Urinary bladder (tissue), 4 donors: ENCODE measurements at places on chromosomes 6 and 20.

DNA sequence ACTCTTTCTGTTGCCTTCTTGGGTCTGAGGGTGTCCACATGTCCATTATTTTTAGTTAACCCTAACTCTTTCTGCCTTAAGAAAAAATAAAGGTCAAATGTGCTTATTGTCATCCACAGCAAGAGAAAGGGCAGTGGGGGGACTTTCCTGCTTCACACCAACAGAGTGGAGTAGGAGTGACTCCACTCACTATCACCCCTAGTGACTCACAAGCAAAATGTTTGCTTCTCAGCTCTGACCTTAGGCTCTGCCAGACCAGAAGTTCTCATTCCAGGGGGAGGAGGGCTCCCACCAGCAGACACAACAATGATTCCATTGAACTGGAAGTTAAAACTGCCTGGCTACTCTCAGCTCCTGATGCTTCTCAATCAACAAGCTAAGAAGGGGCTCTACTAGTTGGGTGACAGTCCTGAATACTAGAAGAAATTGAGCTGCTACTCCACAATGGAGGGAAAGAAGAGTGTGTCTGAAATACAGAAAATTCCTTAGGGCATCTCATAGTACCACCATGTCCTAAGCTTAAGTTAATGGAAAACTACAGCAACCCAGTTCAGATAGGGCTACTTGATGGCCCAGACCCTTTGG, 83.9 kb upstream of the AFDN start:
- DNase-seq: no peak

DNA sequence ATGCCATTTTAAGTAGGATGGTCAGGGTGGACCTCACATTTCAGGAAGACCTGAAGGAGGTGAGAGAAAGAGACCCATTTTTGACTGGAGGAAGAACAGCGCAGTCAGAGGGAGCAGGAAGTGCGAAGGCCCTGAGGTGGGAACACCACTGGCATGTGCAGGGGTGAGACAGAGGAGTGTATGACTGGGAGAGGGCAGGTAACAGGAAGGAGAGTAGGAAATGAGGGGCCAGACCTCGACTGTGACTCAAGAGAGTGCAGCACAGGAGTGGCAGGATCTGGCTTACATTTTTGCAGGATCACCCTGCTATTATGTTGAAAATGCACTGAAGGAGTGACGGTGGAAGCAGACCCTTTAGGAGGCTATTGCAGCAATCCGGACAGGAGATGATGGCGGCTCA, 117.7 kb upstream of the CDYL start:
- no peak for DNase-seq

- DNase-seq: no peak
Observed at GRCh38 chr6:129059650-129060049, 176.7 kb downstream of the LAMA2 start.

- no peak for DNase-seq
Observed at GRCh38 chr6:168300975-168301647, 18.5 kb downstream of the DACT2 start.

- DNase-seq: no peak
Observed at GRCh38 chr6:133542056-133542821, 301.1 kb downstream of the EYA4 start.

- DNase-seq: no peak
Observed at GRCh38 chr20:631101-631500, 21.0 kb upstream of the TCF15 start.

DNA sequence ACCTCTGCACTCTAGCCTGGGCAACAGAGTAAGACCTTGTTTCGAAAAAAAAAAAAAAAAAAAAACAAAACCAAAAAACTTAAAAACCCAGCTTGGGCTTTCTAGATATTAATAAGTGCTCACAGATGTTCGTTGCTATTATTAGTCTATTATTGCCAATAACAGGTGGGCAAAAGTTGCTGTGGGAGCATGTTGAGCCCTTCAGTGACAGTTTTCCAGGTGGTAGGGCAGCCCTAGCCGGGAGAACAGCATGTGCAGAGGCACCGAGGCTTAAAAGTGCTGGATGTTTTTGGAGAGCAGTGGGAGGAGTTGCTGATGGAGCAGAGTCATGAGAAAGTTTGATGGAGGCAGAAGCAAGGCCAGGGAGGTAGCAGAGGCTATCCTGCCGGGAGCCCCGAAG, 4.4 kb downstream of the PPP1R16B start:
- DNase-seq: no peak

GRCh38 chr20:47781632-47782031, 3.6 kb downstream of the SULF2 start:
- no peak for DNase-seq

DNA sequence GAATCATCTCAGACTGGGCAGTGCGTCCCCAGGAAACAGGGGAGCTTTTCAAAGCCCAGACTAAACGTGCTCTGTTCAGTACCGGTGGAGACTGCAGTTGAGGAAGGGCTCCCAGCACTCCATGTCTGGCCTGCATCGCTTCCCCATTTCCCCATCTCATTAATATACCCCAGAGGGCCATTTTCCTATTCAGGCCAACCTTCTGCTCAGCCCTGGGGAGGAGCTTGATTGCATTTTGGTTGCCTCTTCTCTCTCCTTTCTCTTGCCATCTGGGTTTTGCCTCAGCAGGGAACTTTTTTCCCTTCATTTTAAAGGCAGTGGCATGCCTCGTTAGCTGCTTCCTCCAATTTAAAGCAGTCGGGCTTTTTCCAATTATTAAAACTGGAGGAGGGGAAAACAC, 394.3 kb upstream of the SOX4 start:
- DNase-seq: no peak

GRCh38 chr6:106823732-106824351, 150.7 kb downstream of the CD24 start:
- no peak for DNase-seq

DNA sequence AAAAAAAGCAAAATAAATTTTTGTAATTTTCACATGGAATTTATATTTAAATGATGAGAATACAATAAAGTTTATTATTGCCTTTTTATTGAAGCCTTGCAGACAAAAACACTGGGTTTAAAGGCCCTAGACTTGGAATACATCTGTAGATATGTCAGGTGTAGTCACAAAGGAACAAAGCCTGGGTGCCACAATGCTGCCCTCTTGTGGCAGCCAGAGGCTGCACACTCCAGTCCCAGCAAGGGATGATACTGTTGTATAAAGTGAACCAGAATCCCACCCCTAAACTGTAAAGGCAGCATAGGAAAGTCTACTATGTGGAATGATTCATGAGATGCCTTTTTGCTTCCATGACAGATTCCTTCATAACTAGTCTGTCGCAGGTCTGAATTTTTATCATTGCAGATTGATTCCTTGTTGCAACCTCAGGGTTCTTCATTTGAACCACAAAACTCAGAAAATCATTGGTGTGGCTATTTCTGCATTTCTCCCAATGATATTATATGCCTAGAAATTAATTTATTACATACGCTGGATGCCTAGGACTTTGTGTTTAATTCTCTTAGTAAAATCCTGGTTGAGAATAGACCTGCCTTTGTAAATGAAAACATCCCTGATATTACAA, 37.0 kb downstream of the MAK start:
- no peak for DNase-seq
